ENCODE measurements at places on chromosomes 2 and 18. TPM values are rescaled to one million over a fixed set of nuclear protein-coding genes. Genes with fewer than 3 reads are reported as not detected.

The STON1 gene
- 30.7 TPM for total RNA-seq

GRCh38 chr2:54259413-54260240 lies 3.6 kb upstream of the TSPYL6 start:
- no peak for DNase-seq

DNA sequence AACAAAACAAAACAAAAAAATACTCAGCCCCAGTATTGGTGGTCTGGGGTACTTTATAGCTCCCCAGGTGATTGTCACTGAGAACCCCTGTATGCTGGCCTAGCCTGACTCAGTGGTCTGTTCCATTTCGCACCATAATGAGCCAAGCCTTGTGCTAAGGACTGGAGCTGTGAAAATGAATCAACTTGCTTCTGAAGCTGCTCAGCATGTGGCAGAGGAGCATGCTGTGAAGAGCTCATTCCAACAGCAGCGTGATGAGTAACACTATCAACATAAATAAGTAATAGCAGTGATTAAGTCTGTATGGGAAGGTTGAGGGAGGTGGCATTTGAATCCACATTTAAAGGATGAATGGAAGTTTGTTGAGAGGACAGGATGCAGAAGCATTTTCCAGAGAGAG lies 67.2 kb upstream of the ATL2 start:
- DNase-seq = no peak

The WIPF1 gene
- total RNA-seq = 64.9 TPM

The ALPG gene
- not detected for total RNA-seq

GRCh38 chr2:41911033-41911432 lies 136.8 kb upstream of the PKDCC start:
- DNase-seq = no peak
